Stimulated activated CD8-positive, alpha-beta memory T cell treated with anti-CD3 and anti-CD28 coated beads, Interleukin-15, amount 100 ng/mL, for 4 hours (primary cell): ENCODE measurements at places on chromosomes 2 and 18.

DNA sequence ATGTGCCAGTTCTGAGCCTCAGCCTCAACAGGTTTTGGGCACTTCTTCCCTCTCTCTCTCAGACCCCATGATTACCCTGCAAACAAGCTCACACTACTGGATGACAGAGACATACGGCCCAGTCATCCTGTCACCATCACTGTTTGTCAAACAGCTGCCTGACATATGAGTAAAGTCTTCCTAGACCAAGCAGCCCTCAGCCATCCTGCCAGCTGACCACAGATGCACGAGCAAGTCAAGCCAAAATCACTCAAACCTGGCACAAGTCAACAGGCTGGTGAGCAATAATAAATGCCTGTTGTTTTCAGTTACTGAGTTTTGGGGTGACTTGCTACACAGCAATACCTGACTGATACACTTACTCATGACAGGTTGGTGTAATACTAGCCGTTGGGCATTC, 75.5 kb upstream of the KLF7 start:
- DNase-seq = no peak

GRCh38 chr18:7369006-7369405, 138.1 kb downstream of the LRRC30 start:
- DNase-seq = no peak

DNA sequence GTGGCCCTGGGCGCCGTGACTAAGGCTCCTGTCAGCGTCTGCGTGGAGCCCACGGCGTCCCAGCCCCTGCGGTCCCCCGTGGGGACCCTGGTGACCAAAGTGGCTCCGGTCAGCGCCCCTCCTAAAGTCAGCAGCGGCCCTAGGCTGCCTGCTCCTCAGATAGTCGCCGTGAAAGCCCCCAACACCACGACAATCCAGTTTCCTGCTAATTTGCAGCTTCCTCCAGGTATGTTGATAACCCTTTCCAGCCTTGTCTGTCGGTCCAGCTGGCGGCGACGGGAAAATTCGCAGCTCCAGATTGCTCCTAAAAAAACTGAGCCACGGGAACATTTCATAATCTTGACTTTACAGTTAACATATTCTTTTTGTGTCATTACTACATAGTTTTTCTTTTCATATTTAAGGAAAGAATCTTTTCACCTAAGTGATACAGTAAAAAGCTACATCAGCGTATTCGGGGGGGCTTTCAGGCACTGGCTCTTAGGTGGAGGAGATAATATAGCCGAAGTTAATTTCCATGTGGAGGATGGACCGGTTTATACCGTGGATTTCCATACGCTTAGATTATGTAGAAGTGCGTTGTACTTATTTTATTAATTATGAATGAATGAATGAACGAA, 916 bp downstream of the TAF4B start:
- DNase-seq = no peak

- no peak for DNase-seq
Measured at GRCh38 chr2:10160203-10160955, 37.8 kb downstream of the RRM2 start.

DNA sequence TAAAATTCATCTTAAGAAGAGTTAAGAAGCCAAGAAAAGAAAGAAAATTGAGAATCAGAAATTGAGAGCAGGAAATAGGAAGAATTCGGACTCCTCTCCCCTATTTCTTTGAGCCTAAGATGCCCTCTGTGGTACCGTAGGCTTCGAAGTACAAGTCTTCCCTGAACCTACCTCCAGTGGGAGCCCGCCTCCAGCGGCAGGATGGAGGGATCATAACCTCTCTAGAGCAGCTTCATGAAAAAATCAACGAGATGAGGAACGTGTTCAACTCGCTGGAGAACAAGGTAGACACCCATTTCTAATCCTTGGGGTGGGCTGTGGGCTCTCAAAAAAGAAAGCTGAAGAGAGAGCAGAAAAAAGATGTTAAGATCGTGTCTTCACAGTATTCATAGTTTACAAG, 36.3 kb downstream of the ARHGEF33 start:
- DNase-seq = no peak

GRCh38 chr18:23619388-23619881, 33.1 kb upstream of the NPC1 start:
- DNase-seq = no peak

DNA sequence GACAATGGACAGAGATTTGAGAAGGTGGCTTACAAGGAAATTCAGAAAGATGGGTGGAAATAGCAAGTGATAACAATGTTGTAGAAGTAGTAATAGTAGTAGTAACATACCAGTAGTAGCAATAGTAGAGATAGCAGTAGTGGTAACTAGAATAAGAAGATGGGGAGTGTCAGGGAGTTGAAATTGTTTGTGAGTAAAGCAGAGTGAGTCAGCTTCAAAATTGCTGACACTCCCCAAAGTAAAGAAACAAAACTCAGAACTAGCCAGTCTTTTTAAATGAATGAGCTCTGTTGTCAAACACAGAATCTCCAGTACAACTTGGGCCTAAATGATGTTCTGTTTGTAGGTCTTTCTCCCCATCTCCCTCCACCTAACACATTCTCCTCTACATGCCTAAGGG, 1040.9 kb downstream of the CBLN2 start:
- no peak for DNase-seq

- DNase-seq = no peak
Measured at GRCh38 chr2:101427240-101427639, 39.9 kb upstream of the CREG2 start.

DNA sequence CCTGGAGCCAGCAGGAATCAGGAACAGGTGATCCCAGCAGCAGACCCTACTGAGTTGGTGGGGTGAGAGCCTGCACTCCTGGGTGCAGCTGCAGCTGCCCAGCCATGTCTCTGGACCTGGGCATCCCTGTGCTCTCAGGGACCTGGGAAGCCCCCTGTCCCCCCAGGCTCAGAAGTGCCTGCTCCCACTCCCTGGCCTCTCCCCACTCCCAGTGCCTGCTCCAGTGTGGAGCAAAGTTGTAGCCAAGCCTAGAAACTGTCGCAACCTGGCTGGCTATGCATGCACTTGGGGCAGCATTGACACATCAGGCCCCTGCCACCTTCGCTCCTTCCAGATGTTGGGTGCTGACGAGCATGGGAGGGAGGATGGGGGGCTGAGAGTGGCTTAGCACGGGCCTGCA, 1124.7 kb upstream of the ACVR2A start:
- no peak for DNase-seq

DNA sequence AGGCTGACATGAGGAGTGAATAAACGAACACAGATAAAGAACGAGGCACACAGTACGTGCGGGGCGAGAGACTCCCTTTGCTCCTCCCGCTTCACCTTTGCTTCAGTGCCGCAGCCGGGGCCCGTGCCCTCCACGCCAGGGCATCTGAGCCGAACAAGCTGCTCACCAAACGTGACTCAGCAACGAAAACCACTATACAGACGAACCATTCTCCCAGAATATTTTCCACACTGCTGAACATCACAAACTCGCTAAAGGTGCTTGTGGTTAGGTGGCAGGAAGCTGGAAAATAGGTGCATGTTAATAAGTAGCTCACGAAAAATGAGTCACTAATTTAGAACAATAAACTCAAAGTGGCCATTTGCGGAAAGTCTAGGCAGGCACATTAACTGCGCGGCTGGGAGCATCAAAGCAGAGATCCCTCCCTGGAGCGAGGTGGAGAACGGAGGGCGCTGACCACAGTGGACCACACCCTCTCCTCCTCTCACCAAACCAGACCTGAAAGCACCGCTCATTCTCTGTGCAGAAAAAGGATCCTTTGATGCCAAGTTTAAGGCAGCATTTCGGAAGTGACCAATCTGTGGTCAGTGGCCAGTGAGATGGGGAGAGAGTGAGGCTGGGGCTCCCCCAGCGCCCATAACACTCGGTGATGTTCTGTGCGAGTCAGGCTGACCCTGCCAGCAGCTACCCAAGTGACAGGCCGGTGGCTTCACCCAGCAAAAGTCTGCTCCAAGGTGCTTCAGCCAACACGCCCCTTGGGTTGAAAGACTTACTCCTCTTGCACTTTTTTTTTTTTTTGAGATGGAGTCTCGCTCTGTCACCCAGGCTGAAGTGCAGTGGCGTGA, 153.2 kb downstream of the HDAC4 start:
- no peak for DNase-seq
